Activated naive CD4-positive, alpha-beta T cell treated with Interleukin-2 at 50 U/mL for 16 hours (primary cell): ENCODE measurements at places on chromosomes 16 and 17.

GRCh38 chr17:7216242-7217112, 3.2 kb downstream of the DLG4 start:
- DNase-seq, result no peak

GRCh38 chr17:80749611-80750010, 205.0 kb downstream of the RPTOR start:
- no peak for DNase-seq

DNA sequence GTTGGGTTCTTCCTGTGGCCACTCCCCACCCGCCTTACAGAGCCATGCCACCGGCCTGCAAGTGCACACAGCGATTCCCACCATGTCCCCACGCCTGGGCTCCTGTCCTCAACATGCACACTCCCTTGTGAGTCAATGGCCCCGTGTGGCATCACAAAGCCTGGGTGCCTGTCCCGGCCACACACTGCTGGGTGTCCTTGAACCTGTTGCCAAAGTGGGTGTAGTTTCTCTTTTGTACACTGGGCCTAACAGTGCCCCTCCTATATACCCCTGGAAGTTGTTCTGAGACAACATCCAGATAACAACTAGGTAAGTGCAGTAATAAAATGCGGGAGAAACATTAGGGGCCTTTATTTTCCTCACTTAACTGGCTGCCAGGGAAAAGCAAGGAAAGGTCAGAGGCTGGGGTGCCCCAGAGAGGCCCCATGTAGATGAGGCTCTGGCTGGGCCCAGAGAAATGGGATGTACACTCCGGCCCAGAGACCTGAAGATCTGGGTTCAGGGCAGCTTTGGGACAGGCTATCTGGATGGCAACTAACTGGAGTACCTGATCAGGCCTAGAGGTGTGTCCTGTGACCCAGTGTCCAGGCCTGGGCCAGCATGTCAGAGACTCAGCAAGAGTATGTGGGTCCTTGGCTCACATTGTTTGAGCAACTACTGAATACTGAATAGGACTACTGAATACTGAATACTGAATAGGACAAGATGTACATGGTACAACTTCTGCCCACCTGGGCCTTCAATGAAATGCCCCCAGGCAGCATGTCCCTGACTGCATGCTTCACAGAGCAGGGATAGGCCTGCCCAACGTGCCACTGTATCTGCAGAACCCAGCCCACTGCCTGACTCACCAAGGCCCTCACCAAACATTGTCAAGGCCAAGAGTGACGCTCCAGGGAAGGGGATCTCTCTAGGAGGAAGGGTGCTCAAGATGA, 8.3 kb downstream of the ABCC3 start:
- DNase-seq, result no peak

DNA sequence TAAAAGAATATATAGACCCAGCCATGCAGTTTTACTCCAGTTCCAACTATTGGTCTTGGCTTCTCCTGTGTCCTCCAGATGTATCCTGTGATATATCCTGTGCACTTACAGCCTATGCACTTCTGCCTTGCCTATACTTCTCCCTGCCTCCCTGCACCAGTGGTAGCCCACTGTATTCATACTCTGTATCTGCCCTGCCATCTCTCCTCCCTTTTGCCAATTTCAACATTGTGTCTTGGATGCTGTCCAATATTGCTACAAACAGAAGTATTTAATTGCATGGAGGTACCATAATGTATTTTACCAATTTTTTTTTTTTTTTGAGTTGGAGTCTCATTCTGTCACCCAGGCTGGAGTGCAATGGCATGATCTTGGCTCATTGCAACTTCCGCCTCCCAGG, 242.7 kb downstream of the HAPSTR1 start:
- DNase-seq, result no peak

DNA sequence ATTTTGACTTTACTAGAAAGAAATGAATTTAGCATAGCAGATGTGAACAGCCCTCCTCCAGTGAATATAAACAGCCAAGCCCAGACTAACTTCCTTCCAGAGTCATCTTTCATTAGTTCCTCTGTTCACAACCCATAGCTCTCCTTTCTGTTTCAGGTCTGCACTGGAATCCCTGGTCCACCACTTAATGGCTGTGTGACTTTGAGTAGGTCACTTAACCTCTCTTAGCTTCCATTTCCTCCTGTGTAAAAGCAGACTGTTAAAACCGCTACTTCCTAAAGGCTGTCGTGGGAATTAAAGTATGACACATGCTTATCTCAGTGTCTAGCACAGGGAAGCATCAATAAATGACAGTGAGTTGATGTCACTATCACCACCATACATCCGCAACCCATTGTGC, 7.5 kb downstream of the SLC6A4 start:
- no peak for DNase-seq

- no peak for DNase-seq
These were observed 38.9 kb upstream of the CSNK2A2 start for GRCh38 chr16:58236831-58237230.

GRCh38 chr16:87212026-87212425, 105.2 kb downstream of the C16orf95 start:
- no peak for DNase-seq

GRCh38 chr16:23069844-23070243, 79.4 kb downstream of the USP31 start:
- DNase-seq, result no peak

- DNase-seq, result no peak
These were observed 8.0 kb upstream of the CCL1 start for GRCh38 chr17:34370997-34371395.

- no peak for DNase-seq
These were observed 30.7 kb downstream of the TMC7 start for GRCh38 chr16:19014461-19014860.

GRCh38 chr16:30600215-30600614, 10.0 kb downstream of the ZNF689 start:
- DNase-seq, result no peak

- DNase-seq, result no peak
These were observed 29.9 kb downstream of the TSC2 start for GRCh38 chr16:2077696-2078095.

DNA sequence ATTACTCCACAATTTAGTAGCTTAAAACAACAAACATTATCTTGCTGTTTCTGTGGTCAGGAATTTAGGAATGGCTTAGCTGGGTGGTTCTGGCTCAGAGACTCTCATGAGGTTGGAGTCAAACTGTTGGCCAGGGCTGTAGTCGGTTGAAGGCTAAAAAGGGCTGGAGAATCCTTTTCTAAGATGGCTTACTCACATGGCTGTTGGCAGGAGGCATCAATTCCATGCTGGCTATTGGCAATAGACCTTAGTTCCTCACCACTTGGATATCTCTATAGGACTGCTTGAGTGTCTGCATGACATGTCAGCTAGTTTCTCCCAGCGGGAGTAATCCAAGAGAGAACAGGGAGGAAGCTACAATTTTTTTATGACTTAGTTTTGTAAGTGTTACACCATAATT, 6.6 kb upstream of the EFCAB13 start:
- DNase-seq, result no peak

- DNase-seq, result peak; percentile 25
These were observed 526 bp downstream of the MOSMO start for GRCh38 chr16:22008215-22009059.

DNA sequence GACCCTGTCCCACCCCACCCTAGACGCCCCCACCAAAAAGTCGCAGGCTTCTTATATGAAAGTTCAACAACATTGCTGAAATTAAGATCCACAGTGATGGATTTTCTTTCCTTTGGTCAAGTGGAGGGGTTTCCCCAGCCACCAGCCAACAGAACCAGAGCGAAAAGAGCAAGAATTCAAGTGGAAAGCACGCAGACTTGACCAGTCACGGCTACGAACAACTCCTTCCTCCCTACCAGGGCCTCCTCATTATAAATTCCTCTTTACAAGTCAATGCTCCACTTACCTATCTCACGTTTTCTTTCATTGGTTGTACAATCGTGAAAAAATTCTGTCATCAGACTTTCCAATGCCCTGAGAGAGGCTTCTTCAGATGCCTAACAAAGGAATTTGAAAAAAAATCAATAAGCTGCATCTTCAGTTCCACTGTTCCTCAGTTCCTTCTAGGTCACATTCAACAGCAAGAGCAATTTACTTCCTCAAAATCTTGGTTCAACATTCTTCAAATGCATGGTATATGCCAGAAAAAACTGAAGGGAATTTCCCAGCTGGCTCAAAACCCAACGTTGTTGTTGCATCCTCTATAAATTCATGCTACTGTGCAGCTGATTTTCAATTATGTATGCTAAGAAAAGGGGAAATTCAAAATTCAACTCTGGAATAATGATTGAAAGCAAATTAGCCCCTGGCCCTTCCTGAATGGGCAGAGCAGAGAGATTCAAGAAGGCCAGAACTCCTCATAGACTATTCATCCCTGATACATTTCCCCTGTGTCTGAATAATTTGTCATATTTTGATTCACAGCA, 30.9 kb downstream of the XPO6 start:
- no peak for DNase-seq

- DNase-seq, result no peak
These were observed 3.2 kb downstream of the CRK start for GRCh38 chr17:1452836-1453235.

DNA sequence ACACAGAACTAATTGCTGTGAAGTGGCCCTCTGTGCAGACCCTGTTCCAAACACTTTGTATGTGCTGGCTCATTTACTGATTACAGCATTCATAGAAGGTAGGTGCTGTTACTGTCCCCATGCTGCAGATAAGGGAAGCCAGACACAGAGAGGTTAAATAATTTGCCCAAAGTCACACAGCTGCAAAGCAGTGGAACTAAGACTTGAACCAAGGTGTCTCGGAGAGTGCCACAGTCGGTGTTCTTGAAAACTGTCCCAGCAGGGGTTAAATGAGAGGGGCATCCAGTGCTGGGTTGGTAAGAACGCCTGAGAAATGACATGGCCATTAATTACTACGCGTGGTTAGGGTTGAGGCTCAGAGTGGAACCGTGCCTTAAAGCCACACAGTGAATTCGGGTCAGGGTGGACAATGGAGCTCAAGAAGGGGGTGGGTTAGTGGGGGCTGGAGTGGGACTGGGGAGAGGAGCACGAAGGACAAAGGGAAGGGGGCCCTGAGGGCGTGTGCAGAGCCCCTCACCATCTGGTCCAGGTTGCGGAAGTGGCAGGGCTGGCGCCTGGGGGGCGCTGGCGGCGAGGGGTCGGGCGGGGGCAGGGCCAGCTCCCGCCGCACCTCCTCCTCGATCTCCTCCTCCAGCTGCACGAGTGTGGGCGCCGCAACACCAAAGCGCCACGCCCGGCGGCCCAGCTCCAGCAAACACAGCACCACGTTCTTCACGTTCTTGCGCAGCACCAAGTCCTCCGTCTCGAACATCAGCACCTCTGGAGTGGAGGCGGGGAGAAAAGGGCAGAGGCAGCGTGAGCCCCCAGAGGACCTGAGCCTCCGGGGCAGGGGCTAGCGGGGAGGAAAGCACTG, 3.3 kb downstream of the GAS2L2 start:
- no peak for DNase-seq

- DNase-seq, result peak; percentile 55
These were observed 542 bp downstream of the KLHL36 start for GRCh38 chr16:84648595-84649510.

DNA sequence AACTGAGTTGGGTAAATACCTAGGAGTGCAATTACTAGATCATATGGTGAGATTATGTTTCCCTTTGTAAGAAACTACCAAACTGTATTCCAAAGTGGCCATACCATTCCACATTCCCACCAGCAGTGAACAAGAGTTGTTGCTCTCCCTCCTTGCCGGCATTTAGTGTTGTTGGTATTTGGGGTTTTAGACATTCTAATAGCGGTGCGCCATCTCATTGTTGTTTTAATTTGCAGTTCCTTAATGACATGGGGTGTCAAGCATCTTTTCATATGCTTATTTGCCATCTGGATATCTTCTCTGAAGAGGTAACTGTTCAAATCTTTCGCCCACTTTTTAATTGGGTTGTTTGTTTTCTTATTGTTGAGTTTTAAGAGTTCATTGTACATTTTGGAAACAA, 164.2 kb upstream of the LHX1 start:
- no peak for DNase-seq

DNA sequence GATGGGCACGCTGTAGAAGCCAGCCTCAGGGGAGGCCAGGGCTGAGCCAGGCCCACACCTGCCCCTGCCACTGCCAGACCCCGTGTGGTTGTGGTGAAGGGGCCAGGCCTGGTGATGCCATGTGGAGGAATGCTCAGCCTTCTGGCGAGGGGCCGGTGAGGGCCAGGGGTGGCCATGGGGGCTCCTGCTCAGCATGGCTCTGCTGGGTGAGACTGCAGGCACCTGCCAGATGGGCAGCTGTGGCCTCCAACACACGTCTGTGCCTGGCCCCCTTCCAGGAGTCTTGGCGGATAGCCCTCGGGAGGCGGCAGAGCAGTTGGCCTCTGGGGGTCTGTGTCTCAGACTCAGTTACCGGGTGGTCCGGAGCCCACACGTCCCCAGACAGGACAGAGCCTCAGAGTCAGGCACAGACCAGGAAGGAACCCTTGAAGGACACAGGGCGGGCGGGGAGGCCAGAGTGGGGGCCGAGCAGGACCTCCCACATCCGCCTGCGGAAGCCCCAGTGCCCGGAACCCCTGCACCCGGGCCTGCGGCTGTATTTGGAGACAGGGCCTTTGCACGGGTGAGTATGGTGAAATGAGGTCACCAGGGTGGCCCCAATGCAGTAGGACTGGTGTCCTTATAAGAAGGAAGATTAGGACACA, 22.5 kb upstream of the CHMP6 start:
- no peak for DNase-seq

DNA sequence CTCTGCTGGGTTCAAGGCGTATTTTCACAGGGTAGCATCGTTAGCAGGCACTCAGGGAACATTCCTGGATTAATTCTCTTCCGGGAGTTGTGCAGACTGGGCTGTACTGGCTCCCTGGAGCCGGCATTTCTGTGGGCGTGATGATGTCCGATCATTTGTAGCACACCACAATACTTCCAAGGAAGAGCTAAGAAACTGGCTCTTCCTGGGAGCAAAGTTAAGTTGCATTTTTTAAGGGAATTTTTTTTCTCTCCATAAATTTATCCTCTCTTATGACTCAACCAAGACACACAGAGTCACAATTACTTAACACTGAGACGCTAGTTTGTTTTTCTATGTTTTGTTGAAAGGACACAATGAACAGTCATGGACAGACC, 211.6 kb upstream of the FOXF1 start:
- no peak for DNase-seq

- no peak for DNase-seq
These were observed 93.0 kb downstream of the CYTH1 start for GRCh38 chr17:78689029-78689428.

DNA sequence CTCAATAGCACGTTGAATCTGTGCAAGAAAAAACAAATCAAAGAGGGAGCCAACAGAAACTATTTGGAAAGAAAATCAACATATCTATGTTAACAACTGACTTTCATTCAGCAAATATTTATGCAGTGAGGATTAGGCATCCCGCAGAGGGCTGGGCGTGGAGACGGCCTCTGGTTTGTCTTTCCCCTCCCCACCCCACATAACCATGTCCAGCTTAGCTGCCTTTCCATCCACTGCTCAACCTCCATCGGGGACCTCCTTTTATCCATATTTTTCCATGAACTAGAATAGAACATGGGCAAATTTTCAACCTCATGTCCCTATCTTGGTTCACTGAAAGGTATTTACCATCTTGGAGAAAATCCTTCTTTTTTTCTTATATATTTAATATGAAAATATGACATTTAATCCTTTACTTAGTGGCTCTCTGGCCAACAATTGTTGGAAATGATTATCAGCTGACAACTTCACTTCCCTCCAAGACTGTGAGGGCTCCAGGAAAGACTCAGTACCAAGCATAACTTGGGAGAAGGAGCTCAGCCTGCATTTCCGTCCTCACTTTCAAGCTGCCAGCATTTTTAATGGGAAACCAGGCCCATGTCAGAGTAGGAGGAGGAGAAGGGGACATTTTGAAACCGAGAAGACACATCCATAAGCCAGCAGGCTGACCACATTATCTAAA, 462.6 kb upstream of the MAF start:
- no peak for DNase-seq
